ENCODE measurements at places on chromosomes 16 and 17.
A peak's percentile ranks its signal among the peaks of the same experiment; 100 is the strongest.

- no peak overlapping the region for H3K27ac ChIP-seq
- H3K36me3 ChIP-seq: no peaks in the 10 kb centered on the region
- H3K27me3 ChIP-seq: no peaks in the 10 kb centered on the region
- H3K4me1 ChIP-seq: 0 out of 2 replicates have a peak, but pooled peaks cover 1% of the 10 kb centered on the region
- H3K4me3 ChIP-seq: no peak overlapping the region
- DNase-seq: no peak
These were observed 5.1 kb downstream of the CYB5D1 start for GRCh38 chr17:7862692-7863437.

- H3K4me1 ChIP-seq: no peaks in the 10 kb centered on the region
- DNase-seq: no peak
- no peak overlapping the region for H3K4me3 ChIP-seq
- H3K27me3 ChIP-seq: no peaks in the 10 kb centered on the region
- no peaks in the 10 kb centered on the region for H3K36me3 ChIP-seq
- no peak overlapping the region for H3K27ac ChIP-seq
These were observed 112.9 kb downstream of the GP2 start for GRCh38 chr16:20214401-20214800.

GRCh38 chr17:12098568-12098967 is 77.9 kb downstream of the MAP2K4 start:
- no peaks in the 10 kb centered on the region for H3K4me1 ChIP-seq
- H3K4me3 ChIP-seq: no peak overlapping the region
- no peaks in the 10 kb centered on the region for H3K27me3 ChIP-seq
- H3K27ac ChIP-seq: no peak overlapping the region
- DNase-seq: no peak

GRCh38 chr17:35068249-35068648 is 4.7 kb upstream of the RFFL start:
- DNase-seq: no peak
- no peak overlapping the region for H3K27ac ChIP-seq
- H3K36me3 ChIP-seq: no peaks in the 10 kb centered on the region
- no peaks in the 10 kb centered on the region for H3K27me3 ChIP-seq
- no peaks in the 10 kb centered on the region for H3K4me1 ChIP-seq
- no peak overlapping the region for H3K4me3 ChIP-seq

- H3K27me3 ChIP-seq: peaks cover 6% of the 10 kb centered on the region
- H3K27ac ChIP-seq: no peak overlapping the region
- no peak overlapping the region for H3K4me3 ChIP-seq
These were observed 2.8 kb downstream of the ETV4 start for GRCh38 chr17:43543300-43543699.

- H3K36me3 ChIP-seq: no peaks in the 10 kb centered on the region
- H3K4me1 ChIP-seq: 0 out of 2 replicates have a peak, but pooled peaks cover 1% of the 10 kb centered on the region
- no peak overlapping the region for H3K4me3 ChIP-seq
- no peak overlapping the region for H3K27ac ChIP-seq
These were observed 66.6 kb upstream of the KSR1 start for GRCh38 chr17:27389542-27390140.

- DNase-seq: no peak
- no peak overlapping the region for H3K27ac ChIP-seq
- no peaks in the 10 kb centered on the region for H3K4me1 ChIP-seq
- H3K4me3 ChIP-seq: no peak overlapping the region
These were observed 58.1 kb downstream of the NDE1 start for GRCh38 chr16:15708096-15708495.

DNA sequence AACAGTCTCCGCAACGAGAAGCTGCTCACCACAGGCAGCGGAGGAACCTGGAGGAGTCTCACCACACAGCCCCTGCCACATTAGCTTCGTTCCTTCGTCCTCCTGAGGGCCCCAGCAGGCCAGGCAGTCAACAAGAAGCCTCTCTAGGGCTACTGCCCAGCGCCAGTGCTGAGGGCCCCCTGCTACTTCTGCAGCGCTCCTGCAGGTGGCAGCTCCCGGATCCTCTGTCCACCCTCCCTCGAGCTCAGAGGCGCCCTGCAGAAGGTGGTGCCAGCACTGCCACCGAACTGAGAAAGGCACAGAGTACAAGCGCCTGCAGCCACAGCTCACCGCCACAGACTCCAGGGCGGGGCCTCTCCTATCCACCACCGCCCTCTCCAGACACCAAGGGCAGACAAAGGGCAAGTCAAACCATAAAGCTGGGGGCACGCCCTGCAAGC is 27.3 kb downstream of the KDM8 start:
- no peak for DNase-seq
- H3K27ac ChIP-seq: no peak overlapping the region
- H3K4me1 ChIP-seq: no peaks in the 10 kb centered on the region
- peaks cover 4% of the 10 kb centered on the region for H3K36me3 ChIP-seq

DNA sequence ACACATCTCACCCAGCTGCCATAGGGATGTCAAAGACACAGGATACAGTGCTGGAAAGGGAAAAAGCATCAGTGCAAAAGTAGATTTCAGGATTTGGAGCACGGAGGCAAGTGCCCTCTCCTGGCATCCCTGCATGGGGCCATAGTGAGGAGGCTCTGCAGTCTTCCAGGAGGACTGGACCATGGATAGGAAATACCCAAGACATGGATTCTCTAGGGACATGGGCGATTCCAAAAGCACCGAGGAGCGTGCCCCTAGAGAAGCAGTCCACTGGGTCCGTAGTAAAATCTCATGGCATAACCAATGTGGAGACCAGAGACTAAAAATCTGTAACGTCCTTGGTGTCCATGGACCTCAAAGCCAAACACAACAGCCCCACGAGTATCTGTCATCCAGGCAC is 818.2 kb downstream of the KCNJ18 start:
- no peak overlapping the region for H3K27ac ChIP-seq
- H3K4me1 ChIP-seq: no peaks in the 10 kb centered on the region
- H3K4me3 ChIP-seq: no peak overlapping the region
- H3K36me3 ChIP-seq: no peaks in the 10 kb centered on the region
- H3K27me3 ChIP-seq: no peaks in the 10 kb centered on the region

DNA sequence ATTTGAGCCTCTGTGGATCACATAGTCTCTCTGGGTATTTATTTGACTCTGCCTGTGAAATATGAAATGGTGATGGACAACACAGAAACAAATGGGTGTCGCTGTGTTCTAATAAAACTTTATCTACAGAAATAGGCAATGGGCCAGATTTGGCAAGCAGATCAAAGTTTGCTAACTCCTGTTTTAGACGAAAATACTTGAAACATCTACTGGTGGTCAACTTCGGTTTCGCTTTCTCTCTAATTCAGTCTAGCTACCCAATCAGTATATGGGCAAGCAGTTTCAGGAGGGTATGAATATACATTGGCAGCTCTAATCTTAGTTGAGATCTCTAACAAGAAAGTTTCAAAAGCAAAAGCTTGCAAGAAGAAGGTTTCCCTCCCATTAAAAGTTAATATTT is 60.1 kb upstream of the DYNLRB2 start:
- H3K27ac ChIP-seq: no peak overlapping the region
- no peak for DNase-seq
- H3K4me3 ChIP-seq: no peak overlapping the region

GRCh38 chr17:76737082-76737675 is at the start of gene SRSF2:
TSS of gene SRSF2 (minus strand) at chr17:76737331. CDS start at chr17:76737160, 171 bp downstream.
- DNase-seq: peak; percentile 94
- peaks cover 18% of the 10 kb centered on the region for H3K36me3 ChIP-seq
- no peak within 1 kb of the TSS for H3K27ac ChIP-seq
- peak within 1 kb of the TSS; percentile 99 for H3K4me3 ChIP-seq
- H3K27me3 ChIP-seq: no peaks in the 10 kb centered on the region

DNA sequence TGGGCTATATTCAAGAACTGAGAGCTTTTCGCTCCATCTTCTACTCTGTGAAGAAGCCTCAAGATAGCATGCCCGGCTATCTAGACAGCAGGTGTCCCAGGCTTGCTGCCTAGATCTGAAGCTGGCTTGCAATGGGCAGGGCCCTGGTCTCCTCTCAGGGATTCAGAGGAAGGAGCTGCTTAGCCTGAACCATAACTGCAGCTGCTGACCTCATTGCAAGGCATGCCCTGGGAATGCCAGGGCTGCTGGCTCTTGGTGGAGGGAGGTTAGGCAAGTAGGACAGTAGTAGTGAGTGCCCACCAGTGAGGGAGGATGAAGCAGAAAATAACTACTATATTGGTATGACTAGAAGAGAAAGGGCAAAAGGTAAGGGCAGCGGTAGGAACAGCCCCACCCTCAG is 21.3 kb upstream of the SLC35B1 start:
- no peaks in the 10 kb centered on the region for H3K4me1 ChIP-seq
- DNase-seq: no peak
- H3K27me3 ChIP-seq: no peaks in the 10 kb centered on the region

All from iPS DF 6.9 (cell line).